ENCODE measurements at places on chromosomes 11 and 22.

GRCh38 chr11:96472085-96472484, 82.3 kb downstream of the JRKL start:
- DNase-seq = no peak

GRCh38 chr22:25888399-25889054, 146.5 kb downstream of the MYO18B start:
- DNase-seq = no peak

- no peak for DNase-seq
Measured at GRCh38 chr22:50086526-50086925, 1.3 kb upstream of the MLC1 start.

- no peak for DNase-seq
Measured at GRCh38 chr11:66863428-66864125, 6.7 kb downstream of the LRFN4 start.

DNA sequence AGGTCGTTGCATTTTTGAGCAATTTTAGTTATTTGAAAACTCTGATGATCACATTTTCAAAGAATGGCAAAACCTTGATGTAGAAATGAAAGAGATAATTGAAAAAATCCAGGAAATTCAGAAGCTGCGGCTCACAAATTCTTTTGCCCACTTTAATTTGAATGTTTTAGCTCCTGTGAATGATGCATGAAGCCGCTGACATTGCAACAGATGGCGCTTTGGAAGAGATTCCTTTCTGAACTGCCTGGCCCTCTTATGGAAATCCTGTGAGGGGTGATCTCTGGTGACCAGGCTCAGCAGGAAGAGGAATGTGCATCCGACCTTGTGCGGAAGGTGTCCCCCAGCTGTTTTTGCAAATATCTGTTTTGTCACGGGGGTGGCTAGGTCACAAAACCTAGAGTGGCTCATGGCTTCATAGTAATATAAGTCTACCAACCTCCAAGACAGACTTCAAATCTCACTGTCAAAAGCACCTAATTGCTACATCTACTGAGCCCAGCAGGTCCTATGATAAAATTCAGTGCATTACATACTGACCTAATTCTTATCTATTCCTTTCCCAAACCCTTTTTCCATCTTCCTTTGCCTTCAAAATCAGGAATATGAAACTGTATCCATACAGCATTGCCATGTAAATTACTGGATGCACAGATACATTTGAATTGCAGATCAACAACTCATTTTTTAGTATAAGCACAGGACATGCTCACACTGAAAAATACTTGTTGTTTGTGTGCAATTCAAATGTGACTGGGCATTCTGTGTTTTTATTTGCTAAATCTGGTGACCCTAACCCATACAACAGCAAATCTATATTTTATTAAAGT, 412.7 kb downstream of the ETS1 start:
- no peak for DNase-seq

DNA sequence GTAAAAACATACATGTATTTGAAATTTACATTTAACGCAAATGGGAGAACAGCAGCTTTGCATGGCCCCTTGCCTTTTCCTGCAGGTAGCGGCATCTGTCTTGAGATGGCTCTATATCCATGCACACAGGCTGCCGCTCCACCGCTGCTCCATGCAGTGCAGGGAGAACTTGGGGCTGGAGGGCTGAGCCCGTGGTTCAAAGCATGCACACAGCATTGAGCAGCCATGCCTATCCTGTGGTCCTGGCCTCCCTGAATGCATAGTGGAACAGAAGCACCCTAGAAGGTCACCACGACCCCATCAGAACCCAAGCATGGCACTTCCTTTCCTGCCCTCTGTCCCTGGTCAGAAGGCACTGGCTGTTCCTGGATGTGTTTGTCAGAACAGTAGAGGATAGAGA, 35.0 kb upstream of the TP53I11 start:
- no peak for DNase-seq

GRCh38 chr22:20964799-20965103, 2.3 kb upstream of the AIFM3 start:
- no peak for DNase-seq

DNA sequence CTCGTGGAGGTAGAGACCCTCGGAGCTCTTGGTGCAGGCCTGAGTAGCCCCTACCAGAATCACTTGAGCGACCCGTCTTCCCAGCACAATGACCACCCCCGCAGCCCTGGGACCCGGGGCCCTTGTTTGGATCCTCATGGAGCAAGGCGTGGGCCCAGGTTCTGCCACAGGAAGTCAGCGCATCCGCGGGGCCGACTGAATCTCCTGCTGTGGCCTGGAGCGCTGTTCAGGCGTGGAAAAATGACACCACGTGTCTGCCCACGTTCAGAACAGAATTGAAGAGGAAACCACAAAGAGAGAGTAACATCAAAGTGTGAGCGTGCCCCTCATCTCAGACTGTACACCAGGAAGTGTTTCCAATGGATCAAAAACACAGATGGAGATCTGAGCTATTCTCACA, 1479.2 kb downstream of the TBC1D22A start:
- no peak for DNase-seq

GRCh38 chr11:64809781-64810241, 540 bp downstream of the MEN1 start:
- peak; percentile 37 for DNase-seq

DNA sequence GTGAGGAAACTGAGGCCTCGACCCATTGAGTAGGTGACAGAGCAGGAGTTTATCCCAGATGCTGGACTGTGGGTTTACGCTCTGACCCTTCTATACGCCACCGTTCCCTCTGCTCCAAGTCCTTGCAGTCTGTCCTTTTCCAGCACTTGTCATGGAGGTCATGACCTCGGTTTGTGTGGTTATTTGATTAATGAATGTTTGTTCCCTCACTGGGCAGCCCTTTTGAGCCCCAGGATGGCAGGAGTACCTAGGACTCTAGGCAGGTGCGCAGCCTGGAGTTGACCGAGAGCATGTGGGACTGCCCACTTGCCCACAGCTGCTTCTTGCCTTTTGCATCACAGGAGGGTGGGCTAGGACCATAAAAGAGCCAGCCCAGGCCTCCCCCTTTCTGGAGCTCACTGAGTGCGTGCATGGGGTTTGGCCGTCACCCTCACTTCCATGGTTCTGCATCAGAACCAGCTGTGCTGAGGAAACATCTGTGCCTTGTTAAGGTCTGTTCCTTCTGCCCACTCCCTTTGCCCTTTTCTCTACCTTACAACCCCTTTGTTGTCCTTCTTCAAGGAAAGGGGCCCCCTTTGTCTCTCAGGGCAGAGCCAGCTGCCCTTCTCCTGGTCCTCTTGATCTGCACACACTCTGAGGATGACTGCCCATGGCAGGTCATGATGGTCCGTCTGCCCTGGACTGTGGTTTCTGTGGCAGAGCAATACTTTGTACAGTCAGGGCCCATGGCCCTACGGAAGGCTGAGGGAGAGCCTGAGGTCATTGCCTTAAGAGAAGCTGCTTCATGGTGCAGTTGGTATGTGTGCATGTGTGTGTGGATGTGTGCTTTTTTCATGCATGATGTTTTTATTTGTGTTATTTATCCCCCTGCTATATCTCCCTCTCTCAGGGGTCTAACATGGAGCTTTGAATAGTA, 38.2 kb downstream of the BMAL1 start:
- no peak for DNase-seq

- DNase-seq = no peak
Measured at GRCh38 chr11:103910721-103911120, 125.7 kb upstream of the DDI1 start.

GRCh38 chr11:126129727-126130671, 67.3 kb upstream of the CDON start:
- no peak for DNase-seq

- peak; percentile 38 for DNase-seq
Measured at GRCh38 chr22:45441138-45441537, 27.6 kb downstream of the RIBC2 start.

- DNase-seq = no peak
Measured at GRCh38 chr11:33575311-33575710, 125.3 kb downstream of the C11orf91 start.

DNA sequence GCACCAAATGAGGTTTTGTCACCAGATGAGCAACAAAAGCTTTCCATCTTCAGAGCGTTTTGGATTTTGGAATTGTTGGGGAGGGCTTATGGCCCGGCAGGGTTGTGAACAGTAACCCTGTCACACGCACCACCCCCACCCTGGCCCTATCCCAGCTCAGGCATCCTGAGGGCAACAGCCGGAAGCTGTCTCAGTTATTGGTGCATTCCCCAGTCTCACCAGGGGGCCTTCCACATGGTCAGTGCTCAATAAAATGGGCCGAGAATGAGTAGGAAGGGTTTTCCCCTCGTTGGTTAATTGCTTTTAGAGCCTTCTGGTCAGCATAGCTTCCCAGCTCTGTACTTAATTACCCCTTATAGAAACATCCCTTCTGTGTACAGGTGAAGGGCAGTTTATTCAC, 46.0 kb downstream of the LRP5 start:
- DNase-seq = no peak

DNA sequence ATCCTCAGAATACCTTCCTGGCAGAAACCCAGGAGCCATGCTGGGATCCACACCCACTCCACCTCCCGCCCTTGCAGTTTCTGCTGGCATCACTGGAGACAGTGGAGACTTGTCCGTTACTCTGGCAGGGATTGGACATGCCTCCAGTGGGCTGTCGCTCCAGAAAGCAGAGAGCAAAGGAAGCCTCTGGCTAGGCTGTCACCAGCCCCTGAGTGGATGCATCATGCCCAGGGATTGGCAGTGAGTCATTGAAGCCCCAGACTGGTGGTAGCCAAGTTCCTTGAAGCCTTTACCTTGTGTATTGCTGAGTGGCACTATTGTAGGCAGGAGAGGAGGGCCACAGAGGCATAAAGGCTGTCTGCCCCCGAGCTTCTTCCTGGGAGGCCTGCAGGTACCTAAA, 34.8 kb upstream of the E2F8 start:
- DNase-seq = no peak

DNA sequence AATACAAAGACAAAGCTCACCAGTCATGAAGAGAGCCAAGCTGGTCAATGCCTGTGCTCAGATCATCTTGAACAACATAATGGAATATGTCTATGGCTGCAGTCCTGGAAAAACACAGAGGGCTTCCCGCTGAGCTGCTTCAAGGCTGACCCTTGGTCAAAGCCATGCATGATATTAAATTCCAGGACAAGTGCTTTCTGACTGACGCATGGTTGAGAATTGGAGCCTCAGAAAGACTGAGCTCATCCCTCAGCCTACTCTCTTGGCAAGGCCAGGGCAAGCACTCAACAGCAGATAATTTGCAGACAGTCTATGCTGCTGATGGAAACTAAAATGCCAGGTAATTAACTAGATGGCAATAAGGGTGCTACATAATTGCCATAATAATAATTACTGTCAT, 89.2 kb downstream of the GALNT18 start:
- no peak for DNase-seq

DNA sequence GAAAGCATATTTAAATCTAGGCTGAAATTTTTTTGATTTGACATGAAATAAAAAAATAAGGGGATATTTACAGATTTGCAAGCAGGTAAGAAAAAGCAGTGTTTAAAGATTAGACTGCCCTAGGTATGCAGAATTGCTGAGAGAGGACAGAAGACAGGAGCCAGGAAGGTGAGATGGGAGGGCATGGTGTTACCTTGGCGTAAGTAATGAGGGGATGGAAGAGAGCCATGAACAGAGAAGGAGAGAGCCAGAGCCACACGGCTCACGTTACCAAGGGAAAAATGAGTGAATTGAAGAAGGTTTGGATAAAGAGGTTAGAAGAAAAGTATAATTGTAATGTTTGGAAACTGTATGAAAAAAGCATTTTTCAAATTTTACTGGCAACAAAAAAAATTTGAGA, 904.3 kb downstream of the OPCML start:
- no peak for DNase-seq

DNA sequence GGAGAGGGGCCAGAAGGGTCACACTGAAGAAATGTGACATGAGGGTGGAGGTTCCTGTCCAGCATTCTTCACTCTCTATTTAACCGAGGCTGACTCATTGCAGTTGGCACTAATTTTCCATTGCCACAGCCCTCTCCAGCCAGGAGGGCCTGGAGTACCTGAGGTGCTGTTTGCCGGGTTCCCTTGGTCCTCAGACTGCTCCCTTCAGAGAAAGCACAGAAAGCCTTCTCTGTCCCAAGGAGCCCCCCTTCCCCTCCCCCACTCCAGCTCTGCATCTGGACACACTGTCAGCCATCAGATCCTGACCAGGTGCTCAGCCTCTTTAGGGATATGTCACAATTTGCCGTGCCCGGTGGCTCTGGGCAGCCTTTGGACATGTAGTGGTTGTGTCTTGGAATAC, 3.2 kb upstream of the C11orf91 start:
- DNase-seq = no peak

DNA sequence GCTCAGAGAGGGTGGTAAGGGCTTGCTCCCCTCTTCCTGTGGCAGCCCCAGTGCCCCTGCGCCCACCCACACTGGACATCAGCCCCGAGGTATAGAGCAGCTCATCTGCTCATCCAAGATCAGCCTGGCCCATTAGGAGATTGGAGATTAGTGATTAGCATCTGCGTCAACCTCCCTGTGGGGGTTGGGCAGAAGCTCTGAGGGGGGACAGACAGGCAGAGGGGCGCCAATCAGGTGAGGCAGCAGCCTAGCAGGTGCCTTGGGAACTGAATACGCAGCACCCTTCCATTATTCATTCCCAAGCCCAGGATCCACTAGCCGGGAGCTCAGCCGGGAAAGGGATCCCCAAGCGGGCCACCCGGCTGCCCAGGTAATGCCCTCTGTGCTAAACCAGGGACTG, 11.0 kb downstream of the SMTN start:
- DNase-seq = no peak

DNA sequence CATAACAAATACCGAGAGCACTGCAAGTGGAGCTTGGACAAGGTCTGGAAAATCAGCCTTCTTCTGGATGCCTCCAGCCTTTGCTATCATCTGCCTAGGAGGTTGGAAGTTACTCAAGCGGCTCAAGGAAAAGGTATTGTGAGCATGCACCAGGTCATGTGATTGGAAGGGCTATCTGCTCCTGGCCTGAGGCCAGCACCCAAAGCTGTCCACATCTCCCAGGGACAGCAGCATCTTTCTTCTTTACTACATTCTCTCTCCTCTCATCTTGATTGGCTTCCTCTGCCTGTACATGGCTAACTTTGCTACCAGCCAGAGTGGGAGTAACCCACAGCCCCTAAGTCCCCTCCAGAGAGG, 44.2 kb upstream of the AMPD3 start:
- DNase-seq = no peak

GRCh38 chr22:46941968-46942798, 179.7 kb downstream of the TBC1D22A start:
- no peak for DNase-seq

- no peak for DNase-seq
Measured at GRCh38 chr22:29277927-29278326, 9.9 kb downstream of the EWSR1 start.

GRCh38 chr22:36194385-36194784, 7.2 kb downstream of the APOL4 start:
- no peak for DNase-seq

DNA sequence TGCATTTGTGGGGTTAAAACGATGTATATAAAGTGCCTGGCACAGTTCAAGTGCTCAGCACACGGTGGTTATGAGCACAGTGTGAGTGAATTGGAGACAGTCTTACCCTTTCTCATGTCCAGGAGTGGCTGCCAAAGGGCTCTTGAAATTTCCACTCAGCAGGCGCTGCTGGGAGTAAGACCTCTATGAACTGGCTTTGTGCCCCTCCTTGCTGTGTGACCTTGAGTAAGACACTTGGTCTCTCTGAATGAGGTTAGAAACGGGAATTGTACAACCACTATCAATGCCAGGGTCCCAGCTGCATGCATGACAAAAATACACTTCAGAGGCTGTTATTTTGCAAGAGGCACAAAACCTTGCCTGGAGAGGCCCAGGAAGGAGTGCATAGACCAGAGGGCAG, 86.6 kb downstream of the TSPAN18 start:
- no peak for DNase-seq

Measured in CD4-positive, alpha-beta T cell treated with Interleukin-6 for 4 hours (primary cell).